ENCODE measurements at places on chromosomes 5 and 9. TPM values are rescaled to one million over a fixed set of nuclear protein-coding genes. Genes with fewer than 3 reads are reported as not detected.

GRCh38 chr5:92990771-92991170 is 590.2 kb downstream of the NR2F1-AS1 start:
- DNase-seq: no peak
- no peak overlapping the region for H3K4me3 ChIP-seq
- H3K27ac ChIP-seq: no peak overlapping the region
- no peaks in the 10 kb centered on the region for H3K36me3 ChIP-seq
- no peaks in the 10 kb centered on the region for H3K4me1 ChIP-seq

TEK gene
- total RNA-seq: not detected

MEIKIN gene
- not detected for total RNA-seq

CDKN2B-AS1 gene
- 3.4 TPM for total RNA-seq

C5orf47 gene
- total RNA-seq: 0.19 TPM
